ENCODE measurements at places on chromosomes 3 and 15.

GRCh38 chr3:105362021-105362665 is 4.6 kb upstream of the ALCAM start:
- no peak for DNase-seq

- DNase-seq, result peak; percentile 10
Observed at GRCh38 chr3:132344666-132345280, 27.6 kb downstream of the ACP3 start.

DNA sequence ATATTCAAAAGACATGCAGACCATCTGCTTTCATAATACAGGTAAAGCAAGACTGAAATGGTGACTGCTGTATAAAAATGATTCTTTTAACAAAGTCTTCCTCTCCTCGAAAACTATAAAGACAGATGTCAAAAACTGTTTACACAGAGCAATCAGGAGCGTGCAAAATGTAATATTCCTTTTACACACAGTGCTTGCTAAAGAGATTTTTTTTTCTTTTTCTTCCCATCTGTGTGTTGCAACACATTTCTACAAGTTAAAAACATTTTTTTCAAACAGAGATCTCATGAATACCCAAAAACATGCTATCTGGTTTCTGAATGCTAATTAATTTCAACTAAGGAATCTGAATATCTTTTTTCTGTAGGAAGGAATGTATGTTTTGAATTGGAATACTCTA is 22.1 kb downstream of the SATB1 start:
- DNase-seq, result no peak

DNA sequence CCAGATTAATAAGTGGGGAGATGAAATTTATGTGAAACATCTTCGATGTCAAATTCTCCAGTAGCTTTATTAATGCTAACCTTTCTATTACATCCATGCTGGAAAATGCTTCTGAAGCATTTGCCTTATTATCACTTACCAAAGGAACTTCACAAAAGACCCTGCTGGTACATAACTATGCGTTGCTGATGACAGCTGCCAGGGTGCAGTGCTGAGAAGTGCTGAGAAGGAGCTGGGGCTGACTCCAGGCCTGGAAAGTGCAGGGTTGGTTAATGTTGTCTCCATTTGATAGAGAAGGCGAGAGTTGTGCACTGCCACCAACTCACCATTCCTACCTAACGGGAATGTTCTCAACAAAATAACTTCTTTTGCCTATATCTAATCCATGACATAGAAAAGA is 736.0 kb upstream of the NR2F2 start:
- DNase-seq, result no peak

DNA sequence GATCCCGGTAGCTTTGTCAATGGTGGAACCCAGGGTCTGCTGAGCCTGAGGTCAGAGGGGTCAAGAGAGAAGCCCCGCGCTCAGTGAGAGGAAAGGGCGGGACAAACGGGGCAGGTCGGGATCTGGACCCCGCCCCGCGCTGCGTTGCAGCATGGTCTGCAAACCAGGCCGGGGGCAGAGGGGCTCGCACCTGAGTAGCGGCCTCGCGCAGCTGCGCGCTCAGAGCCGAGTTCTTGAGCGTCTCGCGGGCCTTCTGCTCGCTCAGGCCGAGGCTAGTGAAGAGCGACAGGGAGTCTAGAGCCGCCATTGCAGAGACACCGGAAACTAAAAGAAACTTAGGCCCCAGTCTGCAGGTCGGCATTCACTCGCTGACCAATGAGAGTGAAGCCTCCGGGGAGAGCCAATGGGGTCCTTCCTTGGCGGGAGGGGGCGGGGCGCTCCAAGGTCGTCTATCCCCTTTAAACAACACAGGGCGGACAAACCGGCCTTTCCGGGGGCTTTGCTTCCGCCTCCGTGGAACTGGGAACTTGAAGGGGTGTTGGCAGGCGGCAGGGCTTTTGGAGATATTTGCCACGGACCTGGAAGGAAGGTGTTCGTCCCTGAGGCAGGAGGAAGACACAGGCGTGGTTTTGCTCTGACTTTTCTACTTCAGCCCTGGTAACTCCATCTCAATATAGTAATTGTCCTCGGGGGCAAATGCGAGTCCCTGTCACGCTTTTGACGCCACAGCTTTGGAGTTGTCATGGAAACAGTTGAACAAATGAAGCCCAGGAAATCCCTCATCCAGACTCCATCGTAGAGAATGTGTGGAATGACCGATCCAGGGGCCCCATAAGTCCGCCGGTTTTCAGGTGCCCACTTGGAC is at the start of gene QARS1:
Gene QARS1, minus strand, starts transcription at position 331 of the 865 bp plus-strand sequence. Its CDS starts 24 bp downstream, at position 307.
- DNase-seq, result peak; percentile 95

DNA sequence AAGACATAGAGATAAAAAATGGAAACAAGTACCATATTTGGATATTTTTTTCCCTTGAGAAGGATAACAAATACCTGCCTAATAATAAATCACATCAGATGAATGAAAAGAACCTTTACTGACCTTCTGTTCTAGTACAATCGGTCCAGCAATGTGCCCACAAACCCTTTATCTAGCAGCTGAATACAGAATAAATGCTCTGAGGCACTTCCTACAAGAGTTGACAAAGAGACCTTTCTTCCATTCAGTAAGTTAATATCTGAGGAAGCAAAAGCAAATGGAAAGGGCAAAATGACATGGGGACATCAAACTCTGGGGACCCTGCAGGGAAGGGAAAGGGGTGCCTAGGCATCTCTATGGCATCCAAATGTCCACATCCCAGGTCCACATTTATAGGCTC is 115.8 kb downstream of the NEK10 start:
- no peak for DNase-seq

- no peak for DNase-seq
Observed at GRCh38 chr3:197737749-197738462, 1.2 kb upstream of the RUBCN start.

DNA sequence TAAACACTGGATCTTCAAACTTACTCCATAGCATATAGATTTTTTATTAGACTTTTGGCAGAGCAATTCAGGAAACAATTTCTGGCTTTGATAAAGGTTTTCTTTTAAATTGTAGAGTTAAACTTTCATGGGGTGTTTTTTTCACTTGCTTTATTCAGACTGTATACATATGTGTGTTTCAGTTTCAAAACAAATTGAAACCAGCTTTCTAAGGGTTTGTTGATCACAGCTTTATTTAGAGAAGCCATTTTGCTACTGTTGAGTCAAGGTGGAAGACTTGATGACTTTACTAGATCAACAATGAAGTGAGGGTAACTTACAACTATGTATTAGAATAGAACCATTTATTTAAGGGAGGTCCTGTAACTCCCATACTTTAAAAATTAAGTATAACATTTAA is 6.2 kb downstream of the UBE2E1 start:
- DNase-seq, result no peak

DNA sequence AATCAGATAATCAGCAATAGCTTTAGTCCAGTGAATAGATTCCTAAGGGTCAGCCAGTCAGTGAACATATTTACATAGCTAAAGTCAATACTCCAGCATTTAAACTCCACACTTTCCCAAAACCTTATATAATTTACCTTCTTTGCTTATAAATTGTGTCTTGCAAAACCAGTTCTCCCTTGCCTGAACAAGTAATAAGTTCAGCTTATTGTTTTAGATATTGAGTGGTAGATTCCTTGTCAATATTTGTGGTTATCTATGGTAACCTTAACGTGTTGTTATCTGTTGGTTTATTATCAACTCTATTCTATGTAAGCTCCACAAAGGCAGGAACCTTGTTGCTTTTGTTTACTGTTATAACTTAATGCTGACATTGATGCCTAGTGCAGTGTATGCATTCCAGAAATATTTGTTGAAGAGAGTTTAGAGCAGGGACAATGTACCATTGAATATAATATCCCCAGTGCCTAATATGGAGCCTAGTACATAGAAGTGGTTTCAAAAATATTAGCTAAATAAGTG is 24.0 kb downstream of the PLSCR5 start:
- DNase-seq, result no peak

GRCh38 chr15:52100807-52101442 is 11.7 kb downstream of the BCL2L10 start:
- peak; percentile 72 for DNase-seq

- DNase-seq, result no peak
Observed at GRCh38 chr3:102265720-102266119, 169.1 kb upstream of the ZPLD1 start.

GRCh38 chr3:180180795-180181194 is 144.1 kb upstream of the PEX5L start:
- no peak for DNase-seq

DNA sequence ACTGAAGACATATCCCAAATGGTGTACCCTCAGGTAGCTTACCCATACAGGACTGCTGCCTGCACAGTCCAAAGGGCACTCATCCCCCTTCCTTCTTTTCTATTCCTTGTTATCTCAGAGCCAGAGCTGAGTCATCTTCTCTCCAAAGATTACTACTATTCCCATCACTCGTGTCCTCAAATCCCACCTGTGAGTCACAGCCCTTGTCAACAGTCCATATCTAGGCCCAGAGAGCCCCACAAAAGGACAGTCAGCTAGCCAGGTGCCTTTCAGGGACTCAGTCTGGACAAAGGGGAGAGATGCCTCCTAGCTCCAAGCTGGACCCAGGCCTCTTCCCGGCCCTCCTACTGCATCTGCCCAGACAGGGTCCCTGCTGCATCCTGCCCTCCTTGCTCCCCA is 11.0 kb downstream of the PARP16 start:
- DNase-seq, result no peak

GRCh38 chr15:43775411-43775965 is 1.3 kb downstream of the ELL3 start:
- peak; percentile 46 for DNase-seq

- no peak for DNase-seq
Observed at GRCh38 chr3:94012185-94012584, 16.2 kb downstream of the STX19 start.

GRCh38 chr3:14946236-14946635 is 1.1 kb upstream of the NR2C2 start:
- no peak for DNase-seq

GRCh38 chr3:172089250-172089649 is 49.9 kb downstream of the FNDC3B start:
- no peak for DNase-seq

DNA sequence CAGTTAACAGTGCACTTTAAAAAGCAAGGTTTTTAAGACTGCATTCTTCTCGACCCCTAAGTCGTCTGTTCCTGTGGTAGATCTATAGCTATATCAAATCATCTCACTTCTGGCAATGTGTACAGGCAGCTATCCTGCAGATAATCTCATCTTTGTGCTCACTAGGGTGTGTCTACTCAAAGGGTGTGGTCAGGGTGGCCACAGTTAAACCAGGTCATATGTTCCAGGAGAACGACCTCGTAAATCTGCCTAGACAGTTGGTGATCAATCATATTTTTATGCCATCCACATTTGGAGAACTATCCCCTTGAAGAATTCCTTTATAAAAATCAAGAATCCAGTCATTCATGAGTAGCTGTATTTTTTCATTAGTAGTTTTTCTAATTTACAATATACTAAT is 3.0 kb downstream of the VEPH1 start:
- DNase-seq, result no peak

DNA sequence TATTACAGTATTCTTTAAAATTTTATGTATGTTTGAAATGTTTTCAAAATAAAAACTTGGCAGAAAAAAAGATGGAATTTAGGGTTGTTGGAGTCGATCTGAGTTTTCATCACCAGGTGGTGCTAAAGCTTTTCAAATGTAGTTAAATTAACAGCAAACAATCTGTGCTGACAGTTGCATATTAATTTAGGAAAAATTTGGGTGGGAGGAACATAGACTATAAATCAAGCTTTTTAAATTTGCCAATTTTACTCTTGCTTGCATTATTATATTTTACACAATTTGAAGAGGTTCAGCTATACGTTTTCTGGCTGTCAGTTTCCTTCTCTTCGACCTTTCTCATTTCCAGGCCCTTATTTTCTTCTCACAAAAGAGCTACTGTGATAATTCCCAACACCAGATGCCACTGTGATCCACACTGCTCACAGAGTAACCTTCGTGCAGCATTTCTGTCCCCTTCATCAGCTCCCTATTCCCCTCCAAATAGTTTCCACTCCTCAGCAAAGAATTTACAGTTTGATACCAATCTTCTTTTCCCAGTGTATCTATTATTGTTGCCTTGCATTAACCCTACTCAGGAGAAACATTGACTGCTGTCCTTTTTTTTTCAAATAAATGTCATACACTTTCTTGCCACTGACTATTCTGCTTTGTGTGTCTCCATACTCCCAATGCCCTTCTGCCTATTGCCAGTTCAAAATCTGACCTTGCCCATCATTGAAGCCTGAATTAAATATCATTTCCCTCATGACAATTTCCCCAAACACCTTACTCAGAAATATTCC is 53.4 kb upstream of the EIF5A2 start:
- peak; percentile 51 for DNase-seq

- DNase-seq, result no peak
Observed at GRCh38 chr3:156908398-156908797, 82.2 kb downstream of the LEKR1 start.

- no peak for DNase-seq
Observed at GRCh38 chr3:126913524-126913923, 69.4 kb upstream of the PLXNA1 start.

DNA sequence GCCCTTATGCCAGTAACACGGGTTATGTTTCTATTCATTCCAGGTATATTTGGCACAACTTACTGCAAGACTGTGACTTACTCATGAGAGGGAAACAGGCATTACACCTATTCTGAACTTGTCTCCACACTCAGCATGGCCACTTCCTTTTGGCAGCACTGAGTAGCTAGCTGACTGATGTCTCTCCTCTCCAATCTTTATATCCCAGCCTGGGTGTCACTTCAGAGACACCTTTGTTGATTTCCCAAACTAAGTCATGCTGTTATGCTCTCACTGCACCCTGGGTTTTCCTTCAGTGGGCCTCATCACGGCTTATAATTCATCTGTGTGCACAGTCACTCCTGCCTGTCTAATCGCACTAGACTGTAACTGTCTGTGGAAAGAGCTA is 114.8 kb downstream of the MYLK start:
- no peak for DNase-seq

DNA sequence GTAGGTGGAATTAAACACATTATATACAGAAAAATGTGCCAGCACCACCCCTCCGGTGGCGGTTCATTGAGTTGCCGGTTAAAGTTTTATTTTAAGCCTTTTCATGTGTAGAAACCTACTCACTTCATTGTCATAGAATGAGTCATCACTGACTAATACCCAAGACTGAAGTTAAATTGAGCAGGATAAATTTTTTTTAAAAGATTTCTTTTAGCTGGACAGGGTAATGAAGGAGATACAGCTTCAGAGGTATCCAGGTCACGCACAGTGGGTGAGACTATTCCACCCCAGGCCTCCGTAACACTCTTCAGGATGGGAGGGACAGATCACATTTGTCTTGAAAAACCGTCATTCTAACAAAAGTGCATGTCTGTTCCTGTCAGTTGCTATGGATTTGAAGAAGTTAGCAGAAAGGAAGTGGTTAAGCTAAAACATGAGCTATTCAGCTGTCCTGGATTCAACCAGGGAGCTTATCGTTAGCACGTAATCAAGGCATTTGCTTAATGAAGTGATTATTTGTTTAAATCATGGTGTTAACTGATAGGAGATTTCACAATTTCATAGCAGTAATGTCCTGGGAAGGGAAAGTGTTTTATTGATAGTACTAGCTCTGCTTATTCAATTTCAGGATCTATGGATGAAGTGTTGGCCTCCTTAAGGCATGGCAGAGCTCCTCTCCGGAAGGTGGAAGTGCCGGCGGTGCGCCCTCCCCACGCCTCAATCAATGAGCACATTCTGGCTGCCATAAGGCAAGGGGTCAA is 23.4 kb downstream of the WHAMM start:
- no peak for DNase-seq
